Retinal pigment epithelial cell (primary cell): ENCODE measurements at places on chromosomes 3 and 15.

DNA sequence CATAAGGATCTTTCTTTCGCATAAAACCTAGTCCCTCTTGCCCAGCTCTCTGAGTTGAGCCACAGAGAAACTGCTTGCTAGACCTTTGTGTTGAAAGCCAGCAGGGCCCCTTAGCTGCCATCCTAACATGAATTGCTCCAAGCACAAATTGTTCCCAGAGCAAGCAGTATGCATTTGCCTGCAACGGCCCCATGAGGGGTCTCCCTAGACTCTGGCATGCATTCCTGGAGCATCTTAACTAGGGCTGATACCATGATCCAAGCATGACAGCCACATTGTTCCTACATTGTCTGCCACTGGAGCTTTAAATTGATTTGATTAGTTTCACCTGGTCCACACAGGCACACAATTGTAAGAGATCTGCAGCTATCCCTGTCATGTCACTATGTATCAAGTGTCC, 428.1 kb downstream of the TAFA4 start:
- no peak for DNase-seq

- no peak for DNase-seq
Observed at GRCh38 chr15:44636976-44637375, 26.5 kb downstream of the SPG11 start.

GRCh38 chr3:53044711-53045517, 959 bp downstream of the SFMBT1 start:
- no peak for DNase-seq

DNA sequence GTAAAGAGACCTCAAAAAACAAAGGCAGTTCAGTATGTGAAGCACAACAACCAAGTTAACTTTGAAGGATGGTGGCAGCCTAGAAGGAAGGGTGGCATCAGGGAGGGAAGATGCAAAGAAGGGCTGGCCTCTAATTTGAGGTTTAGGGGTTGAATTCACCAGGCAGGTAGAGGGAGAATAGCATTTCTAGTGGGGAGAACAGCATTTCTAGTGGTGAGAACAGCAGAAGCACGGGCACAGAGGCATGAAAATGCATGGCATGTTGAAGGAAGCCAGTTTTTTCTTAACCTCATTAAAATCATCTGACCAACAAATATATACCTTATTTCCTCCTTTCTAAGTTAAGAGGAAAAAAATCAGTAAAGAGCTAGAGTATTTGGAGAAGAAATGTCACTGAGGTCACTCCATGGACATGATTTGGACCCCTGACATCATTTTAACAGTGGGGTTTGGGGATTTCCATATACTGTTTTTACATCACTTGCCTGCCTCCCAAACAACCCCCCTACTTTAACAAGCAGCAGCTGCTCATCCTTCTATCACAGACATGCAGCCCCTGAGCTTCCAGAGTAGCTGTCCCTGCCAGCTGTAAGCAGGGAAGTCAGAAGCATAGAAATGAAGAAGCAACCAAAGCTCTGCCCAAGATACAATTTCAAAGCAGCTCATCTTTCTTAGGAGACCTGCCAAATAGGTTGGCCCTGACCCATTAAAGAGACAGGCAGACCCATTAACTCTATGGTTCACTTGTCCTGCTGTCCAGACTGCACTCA, 2.4 kb upstream of the POPDC2 start:
- no peak for DNase-seq

DNA sequence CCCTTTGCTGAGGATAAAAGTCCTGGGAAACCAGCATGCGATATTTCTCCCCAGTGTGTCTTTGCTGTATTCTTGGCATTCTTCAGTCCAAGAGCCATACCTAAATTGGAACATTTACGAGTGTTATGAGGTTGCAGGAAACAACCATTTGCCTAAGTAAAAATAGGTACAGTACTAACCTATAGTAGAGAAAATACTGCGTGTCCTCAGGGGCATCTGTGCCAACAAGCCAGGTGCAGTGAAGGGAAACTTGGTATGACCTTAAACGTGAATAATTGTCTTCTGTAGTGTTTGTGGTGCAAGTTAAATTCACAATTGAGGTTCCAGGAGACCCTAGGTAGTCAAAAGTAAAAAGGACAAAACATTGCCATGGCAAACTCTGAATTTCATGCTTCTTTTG, 12.2 kb downstream of the IL5RA start:
- no peak for DNase-seq

- DNase-seq = no peak
Observed at GRCh38 chr15:78739996-78740903, 71.0 kb downstream of the ADAMTS7 start.

DNA sequence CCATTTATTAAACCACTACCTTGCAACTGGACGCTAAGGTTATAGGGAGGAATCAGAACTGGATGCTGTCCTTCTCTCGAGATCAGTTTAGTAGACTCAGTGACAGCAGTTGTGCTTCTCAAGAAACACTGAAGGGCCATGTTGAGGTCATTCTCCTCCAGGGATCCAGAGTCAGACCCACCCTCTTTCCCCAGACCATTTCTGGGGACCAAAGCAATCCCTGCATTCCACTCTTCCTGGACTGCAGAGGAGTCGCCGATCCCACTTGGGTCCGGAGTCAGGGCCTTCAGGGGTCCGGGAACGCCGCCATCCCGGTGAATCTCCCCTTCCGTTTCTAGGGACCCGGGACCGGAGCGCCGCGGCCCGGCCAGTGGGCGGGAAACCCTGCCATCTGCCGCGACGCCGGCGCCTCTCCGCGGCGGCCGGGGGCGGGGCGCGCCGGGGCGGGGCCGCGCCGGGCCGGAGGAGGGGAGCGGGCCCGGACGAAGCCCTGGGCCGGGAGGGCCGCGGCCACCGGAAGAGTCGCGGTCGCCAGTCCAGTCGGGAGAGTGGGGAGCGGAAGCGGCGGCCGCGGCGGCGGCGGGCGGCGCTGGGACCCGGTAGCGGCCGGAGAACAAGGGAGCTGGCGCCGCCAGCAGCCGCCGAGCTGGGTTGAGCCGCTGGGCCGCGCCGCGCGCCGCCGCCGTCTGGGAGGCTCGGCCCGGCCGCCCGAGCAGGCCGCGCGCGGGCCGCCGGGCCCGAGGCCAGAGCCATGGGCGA, at the start of gene DVL3:
TSS of gene DVL3 (plus strand) at position 493 of the 759 bp plus-strand sequence. CDS start at position 752, 259 bp downstream.
- no peak for DNase-seq

GRCh38 chr3:132443421-132443820, 26.1 kb downstream of the DNAJC13 start:
- no peak for DNase-seq

- DNase-seq = no peak
Observed at GRCh38 chr3:58640700-58641372, 25.7 kb downstream of the FAM3D start.

GRCh38 chr3:6251612-6252400, 609.1 kb upstream of the GRM7 start:
- no peak for DNase-seq

GRCh38 chr15:58503139-58504027, 71.6 kb downstream of the LIPC start:
- no peak for DNase-seq

DNA sequence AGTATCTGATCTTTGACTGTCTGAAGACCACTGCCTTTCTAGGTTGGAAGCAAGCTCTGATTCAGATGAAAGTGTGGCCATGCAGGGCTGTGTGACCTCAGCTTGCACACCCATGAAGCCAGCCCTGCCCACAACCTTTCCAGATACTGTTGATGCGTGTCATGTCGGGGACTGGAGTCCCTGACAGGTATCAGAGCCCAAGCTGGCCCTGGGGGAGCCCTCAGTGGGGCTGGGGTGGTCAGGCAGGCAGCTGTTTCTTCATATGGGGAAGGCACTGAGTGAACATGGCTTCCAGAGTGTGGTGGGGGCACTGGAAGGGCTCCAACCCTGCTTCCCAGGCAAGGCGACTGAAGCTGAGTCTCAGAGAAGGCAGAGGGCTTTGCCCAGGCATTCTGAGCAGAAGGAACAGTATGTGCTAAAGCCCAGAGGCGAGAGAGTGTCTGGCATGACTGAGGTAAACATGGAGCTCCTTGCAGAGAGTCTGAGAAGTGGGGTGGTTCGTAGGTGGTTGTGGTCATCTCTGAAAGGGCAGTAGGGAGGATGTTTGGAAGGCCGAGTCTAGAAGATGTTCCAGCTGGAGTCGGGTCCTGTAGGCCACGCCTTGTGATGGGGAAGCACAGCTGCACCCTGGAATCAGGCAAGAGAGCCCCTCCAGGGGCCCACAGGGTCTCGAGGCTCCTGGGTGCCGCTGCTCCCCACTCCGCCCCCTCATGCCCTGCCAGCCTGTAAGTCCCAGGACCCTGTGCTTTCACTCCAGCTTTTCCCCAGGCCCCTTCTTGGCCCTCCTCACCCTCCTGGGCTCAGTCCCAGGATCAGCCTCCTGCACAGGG, 122.2 kb downstream of the EEFSEC start:
- no peak for DNase-seq

- DNase-seq = no peak
Observed at GRCh38 chr3:52162250-52162872, 8.1 kb upstream of the POC1A start.

DNA sequence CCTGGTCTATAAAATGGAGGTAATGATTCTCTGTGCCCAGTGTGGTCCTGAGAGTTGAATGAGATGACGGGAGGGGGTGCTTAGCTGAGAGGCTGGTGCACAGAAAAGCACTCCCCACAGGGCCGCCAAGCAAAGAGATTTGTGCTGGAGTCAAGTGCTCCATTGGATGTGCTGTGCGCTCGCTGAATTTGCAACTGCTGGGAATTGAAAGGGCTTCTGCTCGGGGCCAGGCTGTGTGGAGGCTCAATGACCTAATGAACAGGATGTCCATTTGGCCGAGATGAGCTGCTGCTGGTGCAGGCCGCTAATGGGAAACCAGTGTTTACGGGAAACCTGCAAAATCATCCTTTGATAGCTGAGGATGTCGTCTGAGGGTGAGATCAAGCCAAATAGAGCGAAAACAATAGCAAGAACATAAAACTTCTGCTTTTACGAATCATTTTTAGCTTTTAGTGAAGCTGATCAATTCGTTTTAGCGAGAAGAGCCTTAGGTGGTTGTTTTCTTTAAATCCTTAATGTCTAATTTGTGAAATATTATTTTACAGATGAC, 211.7 kb downstream of the GABRG3 start:
- no peak for DNase-seq

GRCh38 chr3:167602041-167602440, 51.7 kb downstream of the WDR49 start:
- no peak for DNase-seq

- no peak for DNase-seq
Observed at GRCh38 chr15:90860450-90860849, 7.9 kb upstream of the FURIN start.

GRCh38 chr3:62587169-62587568, 213.8 kb upstream of the FEZF2 start:
- DNase-seq = no peak

GRCh38 chr15:55696221-55696620, 46.7 kb downstream of the PRTG start:
- DNase-seq = no peak

- DNase-seq = no peak
Observed at GRCh38 chr15:52256366-52256765, 39.2 kb downstream of the MYO5C start.

DNA sequence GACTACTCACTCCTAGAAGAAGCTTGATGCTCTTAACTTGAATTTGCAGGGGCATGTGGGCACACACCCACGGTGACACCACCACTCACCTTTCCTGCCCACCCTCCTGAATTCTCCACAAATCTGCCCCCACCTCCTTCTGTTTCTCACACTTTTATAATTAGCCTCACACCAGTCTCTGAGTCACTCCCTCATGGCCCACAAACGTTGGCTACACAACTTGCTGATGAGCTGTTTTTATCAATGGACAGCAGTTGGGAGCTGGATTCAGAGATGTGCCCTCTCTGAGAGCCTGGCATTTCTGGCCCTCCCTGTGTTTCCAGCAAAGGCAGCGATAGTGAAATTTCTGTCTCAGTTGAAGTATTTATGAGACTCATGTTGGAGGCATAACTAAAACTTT, 1.3 kb downstream of the COLQ start:
- DNase-seq = peak; percentile 39

GRCh38 chr3:126014252-126014651, 45.3 kb downstream of the ROPN1B start:
- DNase-seq = no peak

DNA sequence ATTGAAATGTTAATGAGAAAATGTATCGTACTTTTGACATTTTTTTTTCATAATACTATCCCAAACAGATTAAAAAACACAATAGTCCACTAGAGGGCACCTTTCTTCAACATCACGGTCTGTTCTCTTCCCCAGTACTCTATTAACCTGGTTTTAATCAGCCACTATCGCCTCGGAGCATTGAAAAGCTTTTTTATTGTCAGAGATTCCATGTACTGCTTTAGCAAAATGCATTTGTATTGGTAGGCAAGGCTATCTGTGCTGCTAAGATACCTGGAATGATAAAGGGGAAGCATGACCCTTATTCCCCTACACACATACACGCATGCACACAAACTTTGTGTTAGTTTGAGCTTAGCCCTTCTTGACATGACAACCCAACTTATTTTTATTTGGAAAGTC, 160.1 kb upstream of the IL12A start:
- DNase-seq = no peak

GRCh38 chr3:83235180-83235814, 1473.9 kb upstream of the GBE1 start:
- DNase-seq = no peak

DNA sequence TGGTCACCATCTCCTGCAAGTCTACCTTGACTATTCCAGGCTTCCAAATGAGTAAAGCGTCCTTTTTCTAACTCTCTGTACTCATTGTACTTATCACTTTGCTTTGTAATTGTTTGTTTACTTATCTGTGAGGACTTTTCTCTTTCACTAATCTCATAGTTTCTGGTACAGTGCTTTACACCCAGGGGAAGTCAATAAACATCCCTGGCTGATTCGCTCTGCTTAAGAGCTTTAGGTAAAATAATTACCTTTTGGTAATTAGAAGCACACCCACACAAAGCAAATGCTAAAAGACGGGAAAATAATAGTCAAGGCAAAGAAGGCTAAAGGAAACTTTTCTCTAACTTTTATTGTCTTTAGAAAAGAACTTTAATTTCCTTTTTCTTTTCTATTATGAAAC, 466.9 kb upstream of the ROBO1 start:
- DNase-seq = no peak

GRCh38 chr3:60588806-60589205, 662.4 kb downstream of the FHIT start:
- DNase-seq = no peak

- no peak for DNase-seq
Observed at GRCh38 chr3:129688271-129688895, 81.9 kb upstream of the PLXND1 start.

DNA sequence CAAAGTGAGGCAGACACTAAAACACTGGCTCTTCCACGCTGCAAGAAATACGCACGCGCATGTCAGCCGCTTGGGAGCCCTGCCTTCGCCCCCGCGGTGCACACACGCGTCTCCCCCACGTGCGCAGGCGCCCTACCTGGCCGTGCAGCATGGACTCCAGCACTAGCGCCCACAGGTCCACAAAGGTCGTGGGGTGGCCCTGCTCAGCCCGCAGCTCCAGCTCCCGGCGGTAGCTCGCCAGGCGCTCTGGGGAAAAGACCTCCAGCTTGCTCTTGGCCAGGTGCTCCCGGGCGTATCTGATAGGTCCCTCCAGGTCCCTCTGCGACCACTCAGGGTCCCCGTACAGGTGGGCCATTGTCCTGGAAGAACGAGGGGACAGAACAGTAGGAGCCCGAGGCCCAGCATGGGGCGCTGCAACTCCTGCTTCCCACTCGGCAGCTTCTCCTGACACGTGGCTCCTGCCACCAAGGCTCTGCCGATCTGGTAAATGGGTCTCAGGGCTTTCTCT, 14.9 kb downstream of the PLA2G4D start:
- DNase-seq = no peak
